ENCODE measurements at places on chromosomes 3 and 15.

GRCh38 chr3:100087198-100087597, 27.1 kb downstream of the FILIP1L start:
- DNase-seq = no peak

DNA sequence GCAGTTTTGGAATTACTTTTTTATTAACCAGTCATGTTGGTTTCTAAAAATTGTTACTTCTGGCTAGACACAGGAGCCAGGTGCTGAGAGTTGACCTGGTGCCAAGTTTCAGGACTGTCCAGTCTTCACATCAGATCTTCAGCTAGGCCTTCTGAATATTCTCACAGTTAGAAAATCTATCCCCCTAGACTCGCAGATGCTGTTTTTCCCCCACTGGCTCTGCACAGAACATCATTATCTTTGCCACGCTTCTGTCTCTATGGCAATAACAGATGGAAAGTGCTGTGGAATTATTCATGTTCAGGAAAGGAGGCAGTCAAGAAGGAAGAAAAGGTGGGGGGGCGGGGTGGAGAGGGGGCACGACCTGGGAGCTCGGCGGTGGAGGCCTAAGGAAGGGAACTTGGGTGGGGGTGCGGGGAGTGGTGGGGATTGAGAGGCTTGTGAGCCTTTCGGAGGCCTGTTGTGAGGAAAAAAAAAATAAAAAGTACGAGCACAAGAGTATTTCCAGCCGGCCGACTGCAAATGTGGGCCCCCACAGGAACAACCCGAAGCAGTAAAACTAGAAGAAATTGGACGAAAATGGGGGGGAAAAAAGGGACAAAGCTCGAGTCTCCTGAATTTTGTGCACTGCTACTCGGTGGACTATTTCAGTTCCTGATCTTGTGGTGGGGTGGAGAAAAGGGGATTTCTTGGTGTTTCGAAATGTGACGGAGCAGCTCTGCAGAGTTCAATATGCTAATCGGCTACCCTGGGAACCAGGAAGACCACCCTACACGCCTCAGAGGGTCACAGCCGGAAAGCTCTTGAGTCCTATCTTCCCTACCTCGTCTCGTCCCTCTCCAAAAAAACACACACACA, 1.5 kb upstream of the SKIL start:
- peak; percentile 8 for DNase-seq

DNA sequence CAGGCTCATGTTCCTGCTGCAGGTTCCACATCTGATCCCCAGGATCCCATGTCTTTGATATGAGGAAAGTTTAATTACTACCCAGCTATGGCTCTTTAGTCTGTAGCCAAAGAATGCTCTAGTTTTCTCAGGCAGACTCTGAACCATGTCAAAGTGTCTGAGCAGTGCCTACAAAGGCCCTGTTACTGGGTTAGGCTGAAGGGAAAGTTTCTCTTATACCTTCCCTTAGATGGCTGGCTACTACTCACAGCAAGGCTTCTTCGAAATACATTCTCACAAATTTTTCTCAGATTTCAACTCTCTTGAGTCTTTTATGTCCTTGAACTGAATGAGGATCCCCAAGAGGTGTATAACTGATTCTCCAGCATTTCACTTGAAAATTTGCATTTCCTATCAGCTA, 102.4 kb downstream of the NR1D2 start:
- no peak for DNase-seq

DNA sequence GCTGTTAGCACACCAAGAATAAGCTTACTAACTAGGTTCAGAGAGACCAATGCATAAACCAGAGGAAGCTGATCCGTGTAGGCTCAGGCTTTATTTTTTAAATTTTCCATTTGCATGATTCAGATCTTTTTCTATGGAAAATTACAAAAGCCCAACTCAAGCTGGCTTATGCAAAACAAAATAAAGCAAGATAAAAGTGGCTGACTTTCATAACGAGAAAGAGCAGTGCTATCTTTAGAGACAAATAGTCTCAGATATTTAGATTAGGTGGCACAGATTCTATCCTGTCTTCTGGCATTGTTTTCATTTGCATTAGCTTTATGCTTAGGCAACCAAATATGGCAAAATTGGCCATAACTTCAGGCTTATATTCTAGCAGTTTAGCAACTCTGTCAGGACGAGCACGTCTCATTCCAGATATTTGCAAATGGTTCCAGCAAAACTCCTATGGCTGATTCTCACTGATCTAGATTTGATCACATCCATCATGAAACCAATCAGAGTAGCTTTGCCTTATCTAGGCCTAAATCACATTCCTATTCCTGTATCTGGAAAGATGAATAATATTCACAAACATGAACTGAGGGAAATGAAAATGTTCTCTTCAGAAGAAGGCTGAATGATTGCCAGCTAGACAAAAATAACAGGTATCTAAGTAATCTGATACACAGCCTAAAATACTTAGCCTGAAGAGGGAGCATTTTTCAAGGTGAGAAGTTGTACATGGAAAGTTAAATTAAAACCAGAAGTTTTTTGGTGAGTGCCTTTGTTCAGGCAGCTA, 216.4 kb upstream of the DPPA4 start:
- no peak for DNase-seq

DNA sequence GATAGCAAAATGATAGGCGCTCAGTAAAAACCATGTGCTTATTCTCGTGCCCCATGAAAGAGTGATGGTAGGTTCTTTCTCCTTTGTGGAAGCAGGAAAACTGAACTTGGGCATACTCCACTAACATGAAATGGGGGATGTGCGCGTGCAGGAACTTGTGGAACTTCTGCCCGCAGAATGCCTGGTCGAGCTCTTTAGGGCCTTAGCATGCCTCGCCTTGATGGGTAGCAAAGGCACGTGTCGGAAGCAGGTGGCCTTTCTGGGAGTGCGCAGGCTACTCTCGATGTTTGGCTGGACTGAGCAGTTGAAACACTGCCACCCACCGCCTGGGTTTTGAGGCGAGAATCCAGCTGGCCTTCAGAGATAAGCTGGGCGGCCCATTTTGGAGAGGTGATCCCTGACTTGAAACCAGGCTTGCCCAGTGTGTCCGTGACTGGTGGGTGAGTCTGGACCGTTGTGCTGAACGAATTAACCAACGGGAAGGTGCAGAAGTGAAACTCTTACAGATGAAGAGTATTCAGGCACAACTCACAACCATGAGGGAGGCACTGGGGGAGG, 842 bp downstream of the PCCB start:
- peak; percentile 15 for DNase-seq

GRCh38 chr15:60389261-60390077, 8.3 kb downstream of the ANXA2 start:
- DNase-seq = peak; percentile 44

GRCh38 chr15:68626739-68627138, 47.9 kb downstream of the CORO2B start:
- DNase-seq = no peak

- DNase-seq = peak; percentile 15
Measured at GRCh38 chr15:38853608-38854007, 289.0 kb upstream of the RASGRP1 start.

Data from stimulated activated CD4-positive, alpha-beta T cell treated with anti-CD3 and anti-CD28 coated beads, Interleukin-4, amount 100 ng/mL, for 24 hours (primary cell).